Panc1 (cell line): ENCODE measurements at places on chromosomes 4 and X. TPM values are rescaled to one million over a fixed set of nuclear protein-coding genes. Genes with fewer than 3 reads are reported as not detected.

Gene MCF2
- total RNA-seq: 0.31 TPM

Gene SMIM10
- total RNA-seq: 7.2 TPM

Gene PPBP
- total RNA-seq: not detected

Gene CSN1S1
- total RNA-seq: not detected

Gene FANCB
- 4.8 TPM for total RNA-seq

Gene POU4F2
- total RNA-seq: not detected

Gene RTL5
- total RNA-seq: 11.0 TPM

Gene F8A2
- total RNA-seq: not detected

Gene HTN1
- total RNA-seq: not detected

Gene NPNT
- 1.9 TPM for total RNA-seq

Gene NELFA
- total RNA-seq: 27.0 TPM

Gene GABRE
- 0.18 TPM for total RNA-seq

Gene MTMR8
- total RNA-seq: 1.3 TPM

Gene EREG
- total RNA-seq: 2.1 TPM

Gene ZNF630
- total RNA-seq: 3.0 TPM

Gene CXCL13
- total RNA-seq: not detected

Gene DCHS2
- not detected for total RNA-seq

Gene C4orf54
- not detected for total RNA-seq

Gene CFAP97
- total RNA-seq: 39.0 TPM

Gene MAGEB10
- not detected for total RNA-seq

Gene SATL1
- not detected for total RNA-seq

Gene MSANTD1
- 0.57 TPM for total RNA-seq
